ENCODE measurements at places on chromosomes 3 and 15. TPM values are rescaled to one million over a fixed set of nuclear protein-coding genes. Genes with fewer than 3 reads are reported as not detected.

DNA sequence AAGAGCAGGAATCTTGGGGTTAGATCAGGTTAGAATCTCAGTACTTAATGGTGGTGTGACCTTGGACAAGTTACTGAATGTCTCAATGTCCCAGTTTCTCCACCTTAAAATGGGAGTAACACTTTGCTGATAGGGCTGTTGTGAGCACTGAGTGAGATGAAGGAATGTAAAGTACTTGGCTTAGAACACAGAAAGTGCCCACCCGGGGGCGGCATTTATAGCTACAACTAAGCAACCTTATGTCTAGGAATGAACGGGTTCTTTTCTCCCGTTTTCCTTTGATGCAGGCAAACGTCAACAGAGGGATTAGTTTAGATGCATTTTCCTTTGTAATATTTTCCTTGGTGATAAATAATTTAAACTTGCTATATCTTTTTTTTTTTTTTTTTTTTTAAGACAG lies 176.6 kb downstream of the USP13 start:
- DNase-seq, result no peak

Gene LSAMP
- not detected for total RNA-seq

Gene CHRNA3
- total RNA-seq, result not detected

DNA sequence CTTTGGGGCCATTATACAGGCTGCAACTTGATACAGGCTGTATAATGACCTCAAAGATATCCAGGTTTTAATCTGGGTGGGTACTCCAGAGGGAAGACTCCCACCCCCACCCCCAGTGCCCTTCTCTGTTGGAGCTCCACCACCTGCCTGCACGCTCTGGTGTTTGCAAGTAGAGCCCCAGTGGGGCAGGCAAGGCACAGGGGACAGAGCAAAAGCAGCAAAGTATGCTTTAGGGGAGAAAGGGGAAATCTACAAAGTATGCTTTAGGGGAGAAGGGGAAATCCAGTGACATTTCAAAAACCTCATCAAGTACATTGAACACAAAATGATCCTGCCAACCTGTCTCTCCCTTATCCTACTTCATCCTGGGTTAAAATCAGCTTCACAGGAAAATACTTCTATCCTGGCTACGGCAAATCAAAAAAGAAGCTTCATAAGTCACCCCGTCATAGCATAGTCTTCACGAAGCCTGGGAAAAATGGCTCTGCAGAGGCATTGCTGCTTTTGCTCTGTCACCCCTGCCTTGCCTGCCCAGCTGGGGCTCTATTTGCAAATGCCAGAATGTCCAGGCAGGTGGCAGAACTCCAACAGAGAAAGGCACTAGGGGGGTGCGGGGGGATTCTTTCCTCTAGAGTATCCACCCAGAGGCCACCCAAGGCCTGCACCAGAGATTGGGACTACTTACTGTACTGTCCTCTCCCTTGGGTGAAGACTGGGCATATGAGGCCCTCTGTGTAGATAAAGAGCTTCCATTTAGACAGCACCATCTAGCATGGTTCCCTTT lies 60.9 kb upstream of the ATP11B start:
- DNase-seq, result no peak

GRCh38 chr3:58656631-58657030 lies 9.9 kb downstream of the FAM3D start:
- no peak for DNase-seq

Gene PARP14
- 22.8 TPM for total RNA-seq

DNA sequence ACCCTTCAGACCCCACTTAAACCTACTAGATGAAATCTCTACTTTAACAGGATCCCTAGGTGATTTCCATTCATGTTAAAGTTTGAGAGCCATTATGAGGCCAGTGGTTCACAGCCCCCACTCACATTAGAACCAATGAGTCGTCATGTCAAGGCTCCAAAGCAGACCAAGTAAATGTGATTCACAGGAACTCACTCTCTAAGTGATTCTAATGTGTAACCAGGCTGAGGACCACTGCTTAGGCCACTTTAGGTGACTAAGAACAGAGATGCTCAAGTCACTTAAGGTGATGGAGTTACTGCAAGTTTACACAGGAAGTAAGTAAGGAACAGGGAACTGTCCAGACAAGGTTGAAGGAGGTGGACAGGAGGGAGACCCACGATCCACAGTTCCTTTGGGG lies 7.7 kb downstream of the GALNT15 start:
- no peak for DNase-seq

DNA sequence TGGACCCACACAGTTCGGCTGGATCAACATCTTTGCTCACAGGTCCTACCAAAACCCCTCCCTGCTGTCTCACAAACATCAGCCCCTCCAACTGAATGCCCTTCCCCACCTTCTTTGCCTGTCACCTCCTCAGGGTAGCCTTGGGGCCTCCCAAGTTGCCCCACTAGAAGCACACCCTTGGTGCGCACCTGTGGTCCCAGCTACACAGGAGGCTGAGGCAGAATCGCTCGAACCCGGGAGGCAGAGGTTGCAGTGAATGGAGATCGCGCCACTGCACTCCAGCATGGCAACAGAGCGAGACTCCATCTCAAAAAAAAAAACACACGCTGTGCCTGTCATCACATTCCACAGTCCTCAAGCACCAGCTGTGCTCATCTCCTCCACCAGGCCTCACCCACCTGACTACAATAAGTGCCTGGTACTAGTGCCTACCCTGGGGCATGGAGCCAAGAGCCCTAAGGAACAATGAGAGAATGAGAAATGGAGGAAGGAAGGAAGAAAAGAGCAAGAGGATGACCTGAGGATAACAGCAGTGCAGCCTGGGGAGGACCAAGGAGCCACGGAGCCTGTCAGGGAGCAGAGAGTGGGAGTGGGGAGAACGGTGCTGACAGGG lies 26.0 kb downstream of the RPN1 start:
- DNase-seq, result no peak

Gene WNT7A
- 0.10 TPM for total RNA-seq

Gene ESYT3
- 0.13 TPM for total RNA-seq

GRCh38 chr3:138547342-138547975 lies 46.6 kb downstream of the CEP70 start:
- DNase-seq, result no peak

Gene SEMA3F
- total RNA-seq, result 0.19 TPM
